ENCODE measurements at places on chromosomes 1 and 21.

DNA sequence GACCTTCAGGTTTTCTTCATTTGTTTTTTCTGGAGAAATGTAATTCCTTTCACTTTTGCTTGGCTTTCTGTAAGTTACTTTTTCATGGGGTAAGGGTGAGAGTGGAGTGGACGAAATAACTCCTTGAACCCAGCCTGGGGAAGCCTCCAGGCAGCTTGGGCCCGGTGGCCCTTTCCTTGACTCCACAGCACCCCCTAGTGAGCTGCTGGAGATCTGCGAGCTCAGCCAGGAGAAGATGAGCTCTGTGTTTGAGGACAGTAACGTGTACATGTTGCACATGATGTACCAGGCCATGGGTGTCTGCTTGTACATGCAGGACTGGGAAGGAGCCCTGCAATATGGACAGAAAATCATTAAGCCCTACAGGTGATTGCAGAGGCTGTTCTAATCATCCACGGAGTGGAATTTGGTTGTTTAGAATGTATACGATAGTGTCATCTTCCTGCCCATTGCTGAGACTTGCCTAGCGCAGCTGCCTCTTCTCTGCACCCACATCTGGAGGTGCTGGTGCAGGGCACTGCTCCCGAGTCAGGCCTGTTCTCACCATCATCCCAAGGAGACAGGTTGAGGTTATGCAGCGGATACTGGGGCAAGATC lies 51.0 kb downstream of the SMYD2 start:
- peak; percentile 56 for DNase-seq

DNA sequence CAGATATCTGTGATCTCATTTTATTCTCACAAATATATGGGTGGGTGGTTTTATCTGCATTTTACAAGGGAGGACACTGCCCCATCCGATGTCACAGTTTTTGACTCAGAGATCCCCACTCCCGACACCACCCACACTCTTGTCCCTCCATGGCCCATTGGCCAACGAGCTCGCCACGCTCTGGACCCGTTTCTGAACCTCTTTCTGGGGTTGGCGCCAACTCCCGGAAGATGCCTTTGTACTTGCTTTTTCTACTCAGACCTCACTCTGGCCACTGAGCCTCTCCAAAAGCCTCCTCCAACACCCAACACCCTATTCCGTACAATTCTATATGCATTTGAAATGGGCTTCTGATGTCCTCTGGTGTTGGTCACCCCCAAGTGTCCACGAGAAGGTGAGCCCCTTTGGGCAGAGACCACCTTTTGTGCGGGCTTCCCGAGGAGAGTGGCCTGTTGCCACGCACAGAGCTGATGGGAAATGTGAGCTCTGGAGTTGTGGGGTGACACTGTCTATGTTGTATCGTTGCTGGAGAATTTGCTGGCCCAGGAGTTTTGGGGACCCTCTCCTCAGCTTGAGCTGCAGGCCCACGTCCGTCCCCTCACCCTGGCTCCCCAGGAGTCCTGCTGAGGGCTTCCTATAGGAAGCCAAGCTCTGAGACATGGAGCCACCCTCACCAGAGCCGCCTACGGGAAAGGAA lies 366.9 kb upstream of the VAMP3 start:
- no peak for DNase-seq

- DNase-seq, result peak; percentile 92
Measured at GRCh38 chr1:6624710-6625583, at the start of gene THAP3. THAP3 (plus strand) TSS chr1:6624868; CDS start chr1:6625219, 351 bp downstream.

DNA sequence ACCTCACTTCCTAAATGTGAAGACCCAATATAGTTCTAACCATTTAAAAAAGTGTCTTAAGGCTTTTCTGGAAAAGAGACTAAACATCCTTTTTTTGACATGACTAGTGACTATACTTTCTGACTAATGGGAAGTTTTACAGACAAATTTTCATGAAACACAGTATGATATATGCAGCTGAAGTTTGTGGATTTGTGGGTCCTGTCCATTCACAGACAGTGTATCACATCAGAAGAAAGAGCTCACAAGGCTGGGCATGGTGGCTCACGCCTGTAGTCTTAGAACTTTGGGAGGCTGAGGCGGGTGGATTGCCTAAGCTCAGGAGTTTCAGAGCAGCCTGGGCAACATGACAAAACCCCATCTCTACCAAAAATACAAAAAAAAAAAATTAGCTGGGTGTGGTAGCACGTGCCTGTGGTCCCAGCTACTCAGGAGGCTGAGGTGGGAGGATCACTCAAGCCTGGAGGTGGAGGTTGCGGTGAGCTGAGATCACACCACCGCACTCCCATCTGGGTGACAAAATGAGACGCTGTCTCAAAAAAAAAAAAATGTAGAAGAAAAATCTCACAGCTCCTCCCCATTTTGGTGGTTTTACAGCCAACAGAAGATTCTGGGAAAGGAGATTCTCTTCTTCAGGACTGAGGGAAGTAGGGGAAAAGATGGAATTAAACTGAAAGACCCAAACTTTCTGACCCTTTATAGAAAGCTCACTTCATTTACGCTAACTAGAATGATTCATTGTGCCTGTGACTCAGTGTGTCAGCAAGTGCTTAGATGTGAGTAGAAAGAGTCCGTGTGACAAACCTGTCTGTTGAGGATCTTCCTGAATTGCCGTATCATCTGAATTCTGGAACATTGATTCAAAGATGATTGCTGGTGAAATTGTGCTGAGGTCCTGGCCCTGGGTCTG lies 15.2 kb upstream of the YRDC start:
- DNase-seq, result peak; percentile 79

DNA sequence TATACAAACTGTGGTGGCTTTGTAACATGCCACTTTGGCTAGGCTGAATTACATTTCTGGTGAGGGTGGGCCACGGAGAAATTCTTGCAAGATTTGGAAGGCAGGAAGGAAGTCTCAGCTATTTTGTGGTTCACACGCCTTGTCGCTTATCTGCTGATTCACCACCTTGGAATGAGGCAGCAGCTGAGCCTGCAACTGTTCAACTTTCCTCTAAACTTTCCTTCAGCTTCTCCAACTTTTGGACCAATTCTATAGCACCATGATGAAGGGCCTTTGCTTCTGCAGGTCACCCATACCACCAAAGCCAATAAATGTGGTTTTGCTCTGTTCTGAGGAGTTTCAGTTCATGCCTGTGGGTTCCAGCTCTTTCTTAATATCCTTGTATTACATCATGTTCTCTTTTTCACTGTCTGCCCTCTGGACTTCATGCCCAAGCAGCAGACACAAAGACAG lies 337.6 kb upstream of the SNX7 start:
- peak; percentile 74 for DNase-seq

DNA sequence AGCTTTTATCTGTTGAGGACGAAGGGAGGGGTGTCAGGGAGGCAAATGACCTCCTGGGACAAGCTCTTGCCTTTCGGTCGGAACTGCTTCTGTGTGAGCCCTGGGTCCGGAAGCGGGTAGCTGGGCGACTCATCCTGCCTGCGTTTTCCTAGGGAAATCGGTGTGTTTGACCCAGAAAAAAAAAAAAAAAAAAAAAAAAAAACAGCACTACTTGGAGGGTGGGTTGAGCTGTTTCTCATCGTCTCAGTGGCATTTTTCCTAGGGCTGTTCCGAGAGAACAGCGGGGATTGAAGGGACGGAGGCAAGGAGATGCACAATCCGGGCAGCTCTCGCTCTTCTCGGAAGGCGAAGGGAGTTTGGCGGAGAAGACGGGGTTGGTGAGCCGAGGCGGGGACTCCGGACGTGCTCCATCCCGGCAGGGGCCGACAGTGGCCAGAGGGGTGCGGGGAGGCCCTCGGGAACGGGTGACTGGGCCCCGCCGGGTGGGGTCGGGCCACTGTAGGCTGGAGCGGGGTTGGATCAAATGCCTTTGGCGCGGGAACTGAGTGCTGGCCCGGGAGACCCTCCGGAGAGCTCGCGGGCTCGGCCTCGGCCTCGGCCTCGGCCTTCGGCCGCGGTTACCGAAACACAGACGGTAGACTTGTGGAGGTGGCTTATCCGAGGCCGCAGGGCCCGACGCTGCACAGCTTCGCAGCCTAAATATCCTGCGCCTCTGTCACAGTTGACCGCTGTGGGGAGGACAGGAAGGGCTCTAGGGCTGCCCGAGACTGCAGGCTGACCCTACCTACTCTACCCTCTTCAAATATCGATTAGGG lies 2.4 kb upstream of the BARHL2 start:
- no peak for DNase-seq

- no peak for DNase-seq
Measured at GRCh38 chr1:174301295-174302077, 142.2 kb downstream of the RABGAP1L start.

GRCh38 chr1:229319487-229319886 lies 23.4 kb downstream of the CCSAP start:
- DNase-seq, result no peak

- no peak for DNase-seq
Measured at GRCh38 chr1:164311377-164311776, 247.6 kb upstream of the PBX1 start.

GRCh38 chr1:204756811-204757210 lies 71.3 kb upstream of the LRRN2 start:
- no peak for DNase-seq

GRCh38 chr1:194709439-194709838 lies 1523.0 kb upstream of the B3GALT2 start:
- DNase-seq, result no peak

GRCh38 chr1:89687254-89687653 lies 54.3 kb downstream of the LRRC8C start:
- DNase-seq, result no peak

DNA sequence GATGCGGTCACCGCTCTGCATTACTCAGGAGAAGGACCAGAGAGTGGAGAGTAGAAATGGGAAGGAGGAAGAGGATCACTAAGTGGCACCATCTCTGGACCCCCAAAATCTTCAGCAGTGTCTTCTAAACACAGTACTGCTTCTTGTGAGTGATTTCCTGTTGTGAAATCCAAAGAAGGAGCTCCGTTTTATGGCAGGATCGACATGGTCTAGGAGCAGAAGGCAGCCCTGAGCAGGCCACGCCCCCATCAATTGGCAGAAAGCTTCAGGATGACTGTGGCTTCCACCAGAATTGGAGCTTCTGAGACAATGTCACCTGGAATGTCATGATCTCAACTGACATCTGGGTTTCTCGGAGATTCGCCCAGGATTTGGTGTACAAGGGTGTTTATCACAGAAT lies 171.5 kb downstream of the ADSS2 start:
- no peak for DNase-seq

- no peak for DNase-seq
Measured at GRCh38 chr1:100077531-100077930, 55.2 kb downstream of the SASS6 start.

GRCh38 chr1:155695072-155695471 lies 6.2 kb downstream of the DAP3 start:
- no peak for DNase-seq

GRCh38 chr1:156444407-156445001 lies 56.1 kb downstream of the MEF2D start:
- peak; percentile 55 for DNase-seq

DNA sequence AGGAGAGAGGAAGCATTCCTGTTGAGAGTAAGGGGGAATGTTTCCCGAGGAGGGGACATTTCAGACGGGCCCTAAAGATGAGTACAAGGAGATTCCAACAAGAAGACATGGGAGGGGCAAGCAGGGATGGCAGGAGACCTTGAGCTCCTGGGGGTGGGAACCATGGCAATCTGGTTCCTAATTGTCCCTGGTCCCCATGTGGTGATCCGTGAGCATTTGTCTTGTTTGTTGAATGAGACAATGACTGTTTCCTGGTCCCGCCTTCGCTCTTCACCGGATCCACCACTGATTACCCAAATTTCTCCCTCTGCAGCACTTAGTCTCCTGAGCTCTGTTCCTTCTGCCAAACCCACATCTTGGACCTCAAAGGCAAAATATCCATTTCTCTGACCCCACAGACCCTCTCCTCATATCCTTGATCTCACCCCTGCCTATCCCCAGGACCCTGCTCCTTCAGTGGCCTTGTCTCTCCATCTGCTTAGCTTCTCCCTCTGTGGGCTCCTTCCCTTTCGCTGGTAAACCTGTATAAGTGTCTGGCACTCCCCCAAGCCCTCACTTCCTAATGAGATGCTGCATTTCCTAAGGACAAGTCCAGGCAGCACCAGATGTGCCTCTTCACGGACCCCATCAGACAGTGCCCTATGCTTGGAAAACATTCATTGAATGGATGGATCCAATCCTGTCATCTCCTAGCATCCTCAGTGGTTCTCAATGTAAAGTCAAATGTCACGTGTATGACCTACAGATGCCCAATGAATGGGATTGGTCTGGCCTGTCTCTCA lies 8.3 kb upstream of the CSF1 start:
- no peak for DNase-seq

DNA sequence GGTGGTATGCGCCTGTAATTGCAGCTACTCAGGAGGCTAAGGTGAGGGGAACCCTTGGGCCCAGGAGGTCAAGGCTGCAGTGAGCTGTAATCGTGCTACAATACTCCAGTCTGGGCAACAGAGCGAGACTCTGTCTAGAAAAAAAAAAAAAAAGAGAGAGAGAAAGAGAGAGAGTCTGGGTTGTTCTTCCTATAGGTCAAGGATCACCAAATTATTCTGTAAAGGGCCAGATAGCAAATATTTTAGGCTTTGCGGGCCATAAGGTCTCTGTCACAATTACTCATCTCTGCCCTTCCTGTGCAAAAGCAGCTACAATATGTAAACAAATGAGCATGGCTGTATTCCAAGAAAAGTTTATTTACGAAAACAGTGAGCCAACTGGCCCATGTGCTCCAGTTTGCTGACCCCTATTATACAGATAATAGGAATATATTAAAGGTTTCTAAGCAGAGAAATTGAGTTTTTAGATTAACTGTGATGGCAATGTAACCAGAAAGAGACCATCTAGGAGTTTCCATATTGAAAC lies 2.1 kb downstream of the SASS6 start:
- no peak for DNase-seq

DNA sequence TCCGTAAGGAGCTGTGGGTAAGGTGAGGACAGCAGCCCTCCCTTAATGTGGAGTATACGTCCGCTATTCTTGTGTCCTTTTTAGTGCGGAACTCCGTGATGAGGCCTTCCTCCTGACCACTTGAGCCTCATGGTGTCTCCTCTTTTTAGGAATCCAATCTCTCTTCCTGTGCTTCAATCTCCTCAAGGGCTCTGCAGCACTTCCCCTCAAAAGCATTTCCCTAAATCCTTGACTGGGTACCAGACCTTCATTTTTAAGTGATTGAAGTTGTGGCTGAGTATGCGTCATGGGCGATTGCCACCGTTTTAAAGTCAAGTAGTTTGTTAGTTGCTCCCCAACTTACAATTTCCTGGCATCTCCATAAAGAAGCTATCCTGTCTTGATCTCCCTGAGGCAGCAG lies 62.8 kb downstream of the SAMSN1 start:
- peak; percentile 44 for DNase-seq

GRCh38 chr21:27759091-27759659 lies 792.3 kb upstream of the ADAMTS5 start:
- no peak for DNase-seq

DNA sequence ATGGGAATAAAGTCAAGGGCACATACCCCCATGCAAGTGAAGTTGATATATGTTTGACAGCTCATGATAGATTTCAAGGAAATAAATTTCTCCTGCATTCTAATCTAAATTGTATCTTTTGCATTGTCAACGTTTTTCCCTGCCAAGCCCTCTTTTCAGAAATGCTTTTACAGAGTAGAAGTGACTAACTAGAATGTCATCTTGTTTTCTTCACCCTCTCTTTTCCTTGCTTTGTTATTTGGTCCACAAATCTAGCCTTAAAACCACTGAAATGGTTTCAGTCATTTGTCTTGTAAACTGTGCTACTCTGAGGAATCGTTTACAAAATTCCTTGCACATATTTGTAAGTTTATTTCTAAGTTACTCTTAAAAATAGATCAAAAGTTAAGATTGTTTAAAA lies 600.8 kb upstream of the CXADR start:
- DNase-seq, result no peak

GRCh38 chr1:75548721-75549480 lies 62.0 kb downstream of the SLC44A5 start:
- no peak for DNase-seq
